ENCODE measurements at places on chromosomes 12 and 14.

DNA sequence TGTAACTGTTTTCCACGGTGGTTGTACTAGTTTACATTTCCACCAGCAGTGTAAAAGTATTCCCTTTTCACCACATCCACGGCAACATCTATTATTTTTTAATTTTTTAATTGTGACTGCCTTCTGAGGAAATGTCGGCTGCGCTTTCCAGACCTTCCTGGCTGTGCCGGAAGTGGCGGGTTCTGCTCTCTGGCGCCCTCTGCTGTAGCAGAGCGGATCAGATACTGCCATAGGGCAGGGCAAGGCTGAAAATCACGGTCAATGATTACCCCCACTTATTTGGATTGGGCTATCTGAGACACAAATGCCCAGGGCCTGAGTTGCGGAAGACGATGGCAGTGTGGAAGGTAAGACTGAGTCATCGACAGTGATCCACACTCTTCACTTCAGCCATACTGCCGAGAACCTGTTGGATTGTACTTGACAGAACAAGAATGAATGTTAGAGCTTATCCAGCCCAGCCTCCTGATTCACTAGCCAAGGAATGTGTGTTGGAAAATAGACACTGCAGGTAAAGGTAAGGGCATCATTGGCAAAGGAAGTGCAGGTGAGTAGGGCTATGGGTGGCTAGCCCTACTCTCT is 124.2 kb downstream of the NTF3 start:
- DNase-seq = peak; percentile 15

- DNase-seq = peak; percentile 46
Measured at GRCh38 chr14:44803239-44803905, 158.4 kb downstream of the KLHL28 start.

DNA sequence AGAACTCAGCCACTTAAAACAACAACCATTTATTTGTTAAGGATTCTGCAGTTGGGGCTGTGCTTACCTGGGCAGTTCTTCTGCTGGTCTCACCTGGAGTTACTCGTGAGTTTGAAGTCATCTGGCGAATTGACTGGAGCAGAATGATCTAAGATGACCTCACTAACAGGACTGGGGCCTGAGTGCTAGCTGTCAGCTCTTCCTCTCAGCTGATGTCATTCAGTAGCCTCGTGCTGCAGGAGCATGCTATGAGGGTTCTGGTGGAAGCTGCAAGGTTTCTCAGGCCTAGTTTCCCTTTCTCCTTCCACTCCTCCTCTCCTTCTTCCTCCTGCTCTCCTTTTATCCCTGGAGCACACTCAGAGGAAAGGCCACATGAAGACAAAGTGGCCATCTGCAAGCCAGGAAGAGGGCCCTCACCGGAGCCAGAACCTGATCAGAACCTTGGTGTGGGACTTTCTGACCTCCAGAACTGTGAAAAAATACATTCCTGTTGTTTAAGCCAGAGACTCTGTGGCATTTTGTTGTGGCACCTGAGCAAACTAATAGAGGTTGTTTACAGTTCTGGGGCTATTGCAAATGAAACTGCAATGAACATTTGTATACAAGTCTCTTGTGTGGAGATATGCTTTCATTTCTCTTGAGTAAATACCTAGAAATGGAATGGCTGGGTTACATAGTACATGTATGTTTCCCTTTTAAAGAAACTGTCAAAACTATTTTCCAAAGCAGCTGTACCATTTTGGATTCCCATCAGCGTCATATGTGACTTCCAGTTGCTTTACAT is 21.9 kb upstream of the MAP3K9 start:
- DNase-seq = no peak

DNA sequence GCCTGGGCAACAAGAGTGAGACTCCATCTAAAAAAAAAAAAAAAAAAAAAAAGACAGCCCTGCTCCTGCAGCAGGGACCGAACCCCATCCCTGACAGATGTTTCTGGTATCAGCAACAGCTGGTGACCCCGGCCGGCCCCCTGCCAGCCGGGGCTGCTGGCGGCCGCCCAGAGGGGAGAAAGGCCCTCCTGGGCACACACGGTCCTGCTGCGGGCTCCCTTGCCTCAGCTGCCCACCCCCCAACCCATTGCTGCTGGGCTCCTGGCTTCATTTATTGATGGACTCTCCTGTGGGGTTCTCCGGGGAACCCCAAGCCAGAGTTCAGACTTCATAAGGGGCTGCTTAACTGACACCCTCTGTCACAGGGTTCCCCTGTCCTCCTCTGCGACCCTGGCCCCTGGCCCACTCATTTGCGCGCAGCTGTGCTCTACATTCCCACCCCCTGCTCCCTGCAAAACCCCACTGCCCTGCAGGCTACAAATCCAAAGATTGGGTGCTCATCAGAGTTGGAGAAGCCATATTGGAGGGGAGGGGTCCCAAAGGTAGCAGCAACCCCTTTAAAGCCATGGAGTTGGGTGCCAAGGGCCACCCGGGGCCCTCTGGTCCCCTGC is 103.6 kb upstream of the RTL1 start:
- DNase-seq = no peak

- no peak for DNase-seq
Measured at GRCh38 chr12:119500209-119500608, 93.4 kb upstream of the TMEM233 start.

DNA sequence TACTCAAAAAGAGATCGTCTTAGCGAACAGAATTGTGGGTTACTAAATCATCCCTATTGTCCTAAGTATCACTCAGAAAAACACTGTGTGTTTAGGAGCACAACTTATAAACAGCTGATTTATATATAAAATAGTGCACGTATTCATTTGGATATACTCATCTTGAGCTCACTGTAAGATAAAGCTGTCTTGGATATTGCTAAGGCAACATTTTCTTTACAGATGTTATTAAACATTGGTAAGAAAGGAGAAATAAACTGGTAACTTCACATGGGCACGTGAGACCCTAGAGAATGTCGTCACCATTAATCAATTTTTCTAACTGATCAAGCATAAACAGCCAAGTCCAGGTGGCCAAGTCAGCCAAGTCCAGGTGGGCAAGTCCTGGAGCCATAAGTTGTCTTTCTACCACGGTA is 1.7 kb downstream of the PAWR start:
- DNase-seq = no peak

All from activated CD4-positive, alpha-beta T cell treated with anti-CD3 and anti-CD28 coated beads, Interleukin-2, Interleukin-6, amounts not matched to agents 100 ng/mL and 50 ng/mL, durations not matched to agents 16 hours and 8 hours (primary cell).